ENCODE measurements at places on chromosomes 4 and X.

- DNase-seq = no peak
Measured at GRCh38 chr4:6059375-6059805, 41.2 kb upstream of the C4orf50 start.

GRCh38 chr4:35526456-35526855 lies 717.9 kb downstream of the ARAP2 start:
- DNase-seq = no peak

GRCh38 chrX:51026862-51027261 lies 116.3 kb downstream of the BMP15 start:
- no peak for DNase-seq

- DNase-seq = no peak
Measured at GRCh38 chrX:40579141-40579540, 1.6 kb upstream of the ATP6AP2 start.

- DNase-seq = no peak
Measured at GRCh38 chr4:68319040-68319439, 30.9 kb downstream of the YTHDC1 start.

DNA sequence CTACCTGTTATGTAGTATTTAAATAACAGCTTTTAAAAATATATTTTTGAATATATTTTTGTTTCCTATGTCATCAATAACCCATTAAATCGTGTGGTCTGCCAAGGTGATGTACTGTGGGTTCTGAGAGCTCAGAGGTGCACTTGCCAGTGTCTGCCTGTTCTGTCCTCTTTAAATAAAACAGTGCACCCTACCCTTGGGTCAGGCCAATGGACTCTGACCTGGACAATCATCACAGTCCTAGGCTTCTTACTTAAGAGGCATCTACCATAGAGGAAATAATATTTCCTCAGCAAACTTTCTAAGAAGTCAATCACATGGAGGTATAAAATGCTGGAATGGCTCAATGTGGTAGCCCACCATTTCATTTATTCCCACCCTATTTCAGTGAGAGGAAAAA lies 26.0 kb upstream of the LHFPL1 start:
- DNase-seq = no peak

DNA sequence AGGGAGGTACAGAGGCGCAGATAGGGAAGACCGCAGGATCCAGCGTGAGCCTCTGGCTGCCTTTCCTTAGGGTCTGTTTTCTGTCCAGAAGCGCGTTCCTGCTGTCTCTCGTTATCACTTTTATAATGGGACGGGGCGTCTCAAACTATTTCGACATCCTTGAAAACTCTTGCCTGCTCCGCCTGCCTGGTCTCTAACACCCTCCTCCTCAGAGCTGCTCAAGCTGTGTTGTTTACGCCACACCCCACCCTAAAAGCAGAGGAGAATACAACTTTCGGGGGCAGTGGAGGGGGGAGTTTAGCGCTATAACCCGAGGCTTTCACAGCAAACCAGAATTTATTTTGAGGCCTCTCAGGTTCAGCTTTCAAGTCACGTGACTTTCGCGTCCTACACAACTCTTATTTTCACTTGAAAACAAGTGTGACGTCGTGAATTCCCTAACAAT lies 646 bp upstream of the FAM3A start:
- no peak for DNase-seq

DNA sequence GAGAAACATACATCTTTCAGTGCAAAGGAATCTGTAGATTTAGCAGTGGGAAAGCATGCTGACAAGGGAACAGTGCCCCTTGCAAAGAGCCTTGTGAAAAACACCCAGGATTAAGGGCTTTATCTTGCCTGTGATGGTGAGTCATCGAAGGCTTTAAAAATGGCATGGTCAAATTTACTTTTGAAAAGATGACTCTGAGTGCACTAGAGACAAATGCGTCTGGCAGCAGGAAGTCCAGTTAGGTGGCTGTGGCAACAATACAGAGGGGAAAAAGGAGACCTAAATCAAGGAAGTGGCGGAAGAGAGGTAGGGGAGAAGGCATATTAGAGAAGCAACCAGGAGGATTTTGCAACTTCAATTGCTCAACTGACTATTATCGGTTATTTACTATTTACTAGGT lies 472.6 kb upstream of the CPEB2 start:
- no peak for DNase-seq

DNA sequence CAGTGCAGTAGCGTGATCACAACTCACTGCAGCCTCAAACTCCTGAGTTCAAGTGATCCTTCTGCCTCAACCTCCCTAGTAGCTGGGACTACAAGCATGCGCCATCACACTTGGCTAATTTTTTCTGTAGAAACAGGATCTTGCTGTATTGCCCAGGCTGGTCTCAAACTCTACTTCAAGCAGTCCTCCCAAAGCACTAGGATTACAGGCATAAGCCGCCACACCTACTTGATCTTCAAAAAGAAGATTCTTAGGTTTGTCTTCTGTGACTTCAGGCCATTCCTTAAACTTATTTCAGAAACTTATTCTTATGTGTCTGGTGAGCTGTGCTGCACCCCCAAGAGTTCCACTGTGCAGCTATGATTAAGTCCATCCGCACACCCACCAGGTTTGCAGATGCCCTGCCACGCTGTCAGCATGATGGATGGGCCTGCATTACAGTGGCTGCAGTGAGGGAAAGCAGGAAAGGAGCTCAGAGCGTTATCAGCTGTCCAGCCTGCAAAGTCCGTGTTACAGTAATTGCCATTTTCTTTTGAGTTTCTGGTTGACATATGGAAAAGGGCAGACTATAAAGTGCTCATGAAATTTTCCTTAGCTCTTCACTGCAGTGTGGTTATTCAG lies 146.6 kb downstream of the AASDH start:
- DNase-seq = peak; percentile 37

- DNase-seq = no peak
Measured at GRCh38 chr4:185099024-185099682, 43.9 kb upstream of the SLC25A4 start.

GRCh38 chr4:55431710-55432336 lies 36.1 kb downstream of the TMEM165 start:
- DNase-seq = no peak

GRCh38 chr4:94639298-94639697 lies 118.5 kb upstream of the BMPR1B start:
- no peak for DNase-seq

GRCh38 chrX:63330681-63331080 lies 20.5 kb downstream of the SPIN4 start:
- no peak for DNase-seq

DNA sequence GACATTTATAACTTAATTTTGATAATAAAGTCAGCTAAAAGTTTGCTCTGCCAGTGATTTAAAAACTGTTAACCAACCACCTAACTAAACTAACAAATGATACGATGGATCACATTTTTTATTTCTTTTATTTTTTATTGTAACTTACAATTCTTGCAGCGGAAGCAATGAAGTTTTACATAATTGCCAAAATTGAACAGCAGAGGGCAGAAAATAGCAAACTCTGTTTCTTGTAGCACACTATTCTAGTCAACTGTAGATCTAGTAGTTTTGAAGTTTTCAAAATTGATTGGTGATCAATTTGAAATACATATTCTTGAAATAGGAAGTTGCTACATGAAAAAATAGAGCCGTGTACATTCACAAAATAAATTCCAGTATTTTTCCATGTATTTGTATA lies 2.8 kb upstream of the GRIA2 start:
- DNase-seq = no peak

- no peak for DNase-seq
Measured at GRCh38 chr4:40940756-40941155, 191.0 kb downstream of the NSUN7 start.

DNA sequence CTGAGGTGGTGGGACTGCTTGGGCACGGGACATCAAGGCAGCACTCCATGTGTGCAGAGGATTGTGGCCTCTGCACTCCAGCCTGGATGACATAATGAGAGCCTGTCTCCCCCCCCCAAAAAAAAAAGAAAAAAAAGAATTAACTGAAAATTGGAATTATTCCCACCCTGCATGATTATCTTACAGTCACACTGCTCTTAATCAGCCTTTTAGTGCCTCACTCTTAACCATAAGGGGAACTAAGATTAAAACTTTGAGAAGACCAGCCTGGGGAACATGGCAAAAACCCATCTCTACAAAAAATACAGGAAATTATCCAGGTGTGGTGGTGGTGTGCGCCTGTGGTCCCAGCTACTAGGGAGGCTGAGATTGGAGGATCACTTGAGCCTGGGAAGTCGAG lies 94.6 kb downstream of the UBE2K start:
- DNase-seq = no peak

DNA sequence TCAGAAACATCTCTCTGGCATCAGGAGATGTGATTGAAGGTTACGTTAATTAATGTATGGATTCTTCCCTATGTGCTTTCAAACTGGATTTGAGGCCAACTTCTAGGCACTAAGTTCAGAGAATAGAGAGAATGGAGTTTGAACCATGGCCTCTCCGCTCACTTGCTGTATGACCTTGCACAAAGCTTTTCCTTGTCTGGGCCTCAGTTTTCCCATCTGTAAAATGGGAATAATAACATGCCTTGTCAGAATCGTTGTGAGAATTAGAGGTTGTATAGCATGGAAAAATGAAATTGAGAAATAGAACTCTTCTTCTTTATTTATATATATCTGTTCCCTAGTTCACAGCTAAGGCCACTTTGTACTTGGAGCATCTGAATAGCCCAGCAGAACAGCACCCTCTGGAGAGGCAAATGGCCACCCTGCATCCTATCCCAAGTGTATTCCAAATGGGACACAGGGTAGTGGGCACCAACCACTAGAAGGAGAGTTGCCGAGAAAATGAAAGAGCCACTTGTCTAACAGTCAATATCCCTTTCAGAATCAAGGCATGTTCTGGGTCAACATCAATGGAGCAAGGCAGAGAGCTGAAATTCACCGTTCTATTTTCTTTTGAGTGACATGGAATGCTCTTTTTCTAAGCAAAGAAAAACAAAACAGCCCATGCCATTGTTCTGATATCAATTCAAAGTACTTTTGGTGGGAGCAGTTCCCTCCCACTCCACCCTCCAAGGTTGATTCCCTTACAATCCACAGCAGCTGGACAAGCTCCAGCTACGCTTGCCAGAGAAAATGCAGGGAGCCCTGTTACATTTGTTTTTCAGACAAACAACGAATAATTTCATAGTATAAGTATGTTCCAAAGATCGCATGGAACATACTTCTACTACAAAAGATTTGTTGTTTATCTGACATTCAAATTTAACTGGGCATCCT lies 23.3 kb upstream of the MTM1 start:
- DNase-seq = no peak

- no peak for DNase-seq
Measured at GRCh38 chr4:95563638-95564337, 15.0 kb upstream of the UNC5C start.

- DNase-seq = no peak
Measured at GRCh38 chr4:46277165-46277951, 112.6 kb downstream of the GABRA2 start.

GRCh38 chr4:16263056-16263455 lies 36.8 kb upstream of the TAPT1 start:
- no peak for DNase-seq

- no peak for DNase-seq
Measured at GRCh38 chr4:139221687-139222086, 44.7 kb upstream of the ELF2 start.

GRCh38 chr4:181161669-181162068 lies 1081.5 kb upstream of the TENM3 start:
- no peak for DNase-seq

- DNase-seq = no peak
Measured at GRCh38 chrX:27519226-27519625, 56.1 kb upstream of the PPP4R3C start.

GRCh38 chr4:156475322-156475721 lies 496.3 kb downstream of the PDGFC start:
- DNase-seq = no peak

GRCh38 chr4:26936284-26937065 lies 75.8 kb downstream of the STIM2 start:
- no peak for DNase-seq

DNA sequence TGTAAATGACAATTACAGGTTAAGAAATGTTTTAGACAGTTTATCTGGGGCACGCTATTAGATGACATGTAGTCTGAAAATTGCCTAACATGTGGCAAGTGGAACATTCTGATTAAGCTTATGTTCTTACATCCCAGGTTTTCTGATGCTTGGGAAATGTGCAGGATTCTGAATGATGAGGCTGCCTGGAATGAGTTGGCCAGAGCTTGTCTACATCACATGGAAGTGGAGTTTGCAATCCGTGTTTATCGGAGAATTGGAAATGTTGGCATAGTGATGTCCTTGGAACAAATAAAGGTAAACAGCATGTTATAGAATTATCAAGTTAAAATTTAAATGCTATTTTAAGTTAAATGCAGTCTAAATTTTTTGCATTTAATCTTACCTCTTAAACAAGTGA lies 49.3 kb downstream of the WDR19 start:
- no peak for DNase-seq

GRCh38 chr4:38105475-38106220 lies 145.4 kb downstream of the PTTG2 start:
- DNase-seq = no peak

- DNase-seq = no peak
Measured at GRCh38 chrX:94775640-94776039, 1101.6 kb downstream of the FAM133A start.

DNA sequence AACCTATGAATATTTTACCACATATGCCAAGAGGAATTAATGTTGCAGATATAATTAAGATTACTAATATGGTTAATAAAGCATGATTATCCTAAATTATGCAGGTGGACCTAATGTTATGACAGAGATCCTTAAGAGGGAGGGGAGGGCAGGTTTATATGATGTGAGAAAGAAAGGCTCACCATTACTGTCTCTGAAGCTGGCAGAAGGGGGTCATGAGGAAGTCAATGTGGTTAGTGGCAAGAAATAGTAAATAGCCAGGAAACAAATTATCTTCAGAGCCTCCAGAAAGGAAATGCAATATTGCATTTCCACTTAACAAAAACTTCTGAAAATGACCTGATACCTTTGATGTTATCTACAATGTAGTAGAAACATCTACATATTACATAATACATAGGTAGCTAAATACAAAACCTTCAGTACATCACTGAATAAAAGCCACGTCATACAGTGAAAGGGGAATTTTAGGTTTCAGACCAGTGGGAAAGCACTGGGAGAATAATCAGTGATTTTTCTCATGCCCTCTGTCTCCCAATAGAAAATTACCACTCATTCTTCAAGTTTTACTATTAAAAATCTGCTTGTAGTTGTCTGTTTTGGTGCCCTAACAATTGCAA lies 609.2 kb downstream of the SPOCK3 start:
- no peak for DNase-seq

DNA sequence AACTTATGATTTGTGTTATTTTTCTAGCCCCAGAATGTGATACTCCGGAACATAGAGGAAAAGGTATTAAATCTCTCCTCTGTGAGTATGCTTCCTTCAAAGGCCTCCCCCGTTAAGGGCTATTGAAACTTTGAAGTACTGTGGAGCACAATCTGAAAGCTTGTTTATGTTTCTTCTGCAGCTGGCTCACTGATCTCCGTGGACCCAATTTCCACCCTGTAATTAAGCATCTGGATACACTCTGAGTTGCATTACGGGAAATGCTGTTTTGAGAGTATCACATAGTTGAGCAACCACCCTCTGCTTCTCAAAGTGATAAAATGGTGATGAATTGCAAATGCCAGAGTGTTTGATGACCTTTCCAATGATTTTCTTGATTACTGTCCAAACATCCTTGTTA lies 296.8 kb upstream of the PABPC5 start:
- DNase-seq = peak; percentile 4

Data from nephron progenitor cell (in vitro differentiated cells).